ENCODE measurements at places on chromosomes 1 and 21.

DNA sequence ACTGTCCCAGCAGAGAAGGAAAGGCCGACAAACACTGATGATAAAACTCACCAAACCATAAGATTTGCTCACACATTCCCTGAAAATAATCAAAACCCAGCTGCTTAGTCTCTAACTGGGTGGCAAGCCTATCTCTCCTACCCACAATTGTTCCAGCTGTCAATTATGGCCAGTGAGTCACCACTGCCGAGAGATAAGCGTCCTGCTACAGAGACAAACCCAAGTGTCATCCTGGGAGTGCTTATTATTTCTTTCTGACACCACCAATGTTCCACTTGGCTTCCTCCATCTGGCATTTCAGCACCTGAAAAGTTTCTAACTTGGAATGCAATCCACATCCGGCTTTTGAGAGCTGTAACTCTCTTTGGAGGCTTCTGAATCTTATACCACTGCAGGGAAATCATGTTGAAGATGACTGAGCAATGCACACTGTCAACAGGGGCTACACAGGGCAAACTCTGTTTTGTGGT lies 51.5 kb upstream of the VAV3 start:
- DNase-seq, result peak; percentile 21

DNA sequence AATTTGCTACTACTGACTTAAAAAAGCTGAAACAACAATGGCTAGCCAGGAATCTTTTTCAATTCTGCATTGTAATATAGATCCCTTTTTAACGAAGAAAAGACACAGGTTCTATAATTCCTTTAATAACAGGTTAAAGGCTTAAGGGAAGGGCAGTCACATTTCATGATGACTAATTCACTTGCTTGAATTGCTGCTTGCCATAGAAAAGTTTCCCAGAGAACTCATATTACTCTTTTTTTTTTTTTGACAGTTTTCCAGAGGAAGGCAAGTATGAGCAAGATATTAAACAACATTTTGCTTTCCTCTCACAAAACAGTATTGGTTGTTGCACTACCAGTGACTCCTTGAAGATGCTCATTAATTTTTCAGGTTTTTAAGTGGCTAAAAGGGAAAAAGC lies 60.9 kb downstream of the IL23R start:
- no peak for DNase-seq

DNA sequence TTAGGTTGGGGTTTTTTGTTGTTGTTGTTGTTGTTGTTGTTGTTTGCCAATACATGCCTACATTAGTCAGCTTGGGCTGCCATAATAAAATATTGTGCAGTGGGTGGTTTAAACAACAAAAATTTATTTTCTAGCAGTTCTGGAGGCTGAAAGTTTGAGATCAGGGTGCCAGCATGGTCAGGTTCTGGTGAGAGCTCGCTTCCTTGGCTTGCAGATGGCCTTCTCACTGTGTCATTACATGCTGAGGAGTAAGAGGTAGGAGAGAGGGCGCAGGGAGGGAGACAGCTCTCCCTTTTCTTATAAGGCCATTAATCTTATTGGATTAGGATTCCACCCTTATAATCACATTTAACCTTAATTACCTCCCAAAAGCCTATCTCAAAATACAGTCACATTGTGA lies 52.7 kb downstream of the DIRAS3 start:
- DNase-seq, result no peak

DNA sequence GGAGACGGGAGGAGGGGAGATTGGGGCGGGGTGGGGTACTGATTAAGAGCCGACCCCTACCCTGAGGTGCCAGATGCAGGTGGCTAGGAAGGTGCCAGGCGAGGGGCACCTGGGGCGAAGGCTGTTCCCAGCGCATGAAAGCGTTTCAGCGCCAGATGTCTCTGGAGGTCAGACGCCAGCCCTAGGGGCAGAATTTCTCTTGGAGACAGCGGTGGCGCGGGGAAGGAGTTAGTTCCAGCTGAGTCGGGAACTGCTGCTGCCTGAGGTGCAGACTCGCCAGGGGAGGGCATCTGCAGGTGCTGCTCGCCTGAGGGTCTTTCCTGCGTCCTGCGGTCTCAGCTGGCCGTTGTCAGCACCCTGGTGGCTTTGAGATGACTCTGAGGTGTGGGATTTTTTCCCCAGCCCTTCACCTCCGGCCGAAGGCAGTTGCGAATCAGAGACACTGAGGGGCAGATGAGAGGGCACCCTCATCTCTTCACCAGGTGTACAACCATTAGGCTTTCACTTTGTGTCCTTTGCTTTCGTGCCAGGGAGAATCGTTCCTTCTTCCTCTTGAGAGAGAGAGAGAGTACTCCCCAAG lies 539 bp downstream of the CGN start:
- DNase-seq, result peak; percentile 21

DNA sequence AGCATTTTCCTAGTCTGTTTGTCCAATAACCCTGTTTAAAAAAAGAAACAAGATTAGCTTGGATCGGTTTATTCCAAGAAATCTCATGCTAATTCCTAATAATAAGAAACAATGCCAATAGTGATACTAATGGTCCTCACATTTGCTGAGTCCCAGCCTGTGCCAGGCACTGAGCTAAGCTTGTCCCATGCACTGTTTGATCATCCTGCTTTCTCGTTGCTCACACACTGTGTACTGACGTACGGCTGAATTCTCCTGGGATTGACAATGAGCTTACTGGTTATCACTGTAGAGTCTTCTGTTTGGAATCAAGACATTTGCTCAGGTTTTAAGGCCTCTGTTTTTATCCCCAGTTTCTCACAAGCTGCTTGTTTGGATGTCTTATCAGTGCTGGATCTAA lies 71.1 kb downstream of the CACNA1E start:
- no peak for DNase-seq

DNA sequence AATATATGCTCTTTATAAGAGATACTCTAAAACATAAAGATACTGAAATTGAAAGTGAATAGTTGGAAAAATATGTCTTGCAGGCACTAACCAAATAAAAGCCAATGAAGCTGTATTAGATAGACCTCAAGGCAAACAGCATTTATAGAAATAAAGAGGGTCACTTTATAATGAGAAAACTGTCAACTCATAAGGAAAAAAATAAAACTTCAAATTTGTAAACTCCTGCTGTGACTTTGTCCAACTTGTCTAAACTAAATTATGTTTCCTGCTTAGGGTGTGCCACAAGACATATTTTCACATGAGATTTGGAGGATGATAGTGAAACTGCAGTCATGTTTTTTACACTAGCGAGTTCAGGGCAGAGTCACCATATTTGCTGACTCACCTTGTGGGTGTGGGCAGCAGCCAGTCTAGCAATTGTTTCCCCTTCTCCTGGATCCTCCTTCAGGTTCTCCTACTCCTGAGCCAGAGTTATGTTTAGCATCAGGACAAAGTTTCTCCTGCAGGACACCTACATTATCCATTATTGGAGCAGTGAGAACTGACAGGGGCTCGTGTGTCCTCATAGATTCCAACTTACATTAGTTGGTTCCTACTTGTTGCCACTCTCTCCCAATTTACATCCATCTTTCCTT lies 43.8 kb downstream of the CD53 start:
- peak; percentile 42 for DNase-seq

DNA sequence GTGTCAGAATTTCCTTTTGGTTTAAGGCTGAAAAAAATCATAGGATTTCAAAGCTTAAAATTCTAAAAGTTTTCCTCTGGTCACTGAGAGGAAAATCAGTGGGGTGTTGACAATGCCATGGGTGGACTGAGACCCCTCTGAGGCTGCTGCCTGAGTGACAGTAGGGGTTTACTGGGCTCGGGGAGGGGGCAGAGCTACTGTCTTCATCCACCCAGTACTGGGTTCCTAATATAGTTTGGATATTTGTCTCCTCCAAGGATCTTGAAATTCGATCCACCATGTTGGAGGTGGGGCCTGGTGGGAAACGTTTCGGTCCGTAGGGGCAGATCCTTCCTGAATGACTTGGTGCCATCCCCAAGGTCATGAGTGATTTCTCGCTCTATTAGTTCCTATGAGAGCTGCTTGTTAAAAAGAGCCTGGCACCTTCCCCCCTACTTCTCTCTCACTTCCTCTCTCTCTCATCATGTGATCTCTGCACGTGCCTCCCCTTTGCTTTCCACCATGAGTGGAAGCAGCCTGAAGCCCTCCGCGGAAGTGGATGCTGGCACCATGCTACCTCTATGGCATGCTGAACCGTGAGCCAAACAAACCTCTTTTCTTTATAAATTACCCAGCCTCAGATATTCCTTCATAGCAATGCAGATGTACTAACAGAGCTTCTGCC lies 72.3 kb downstream of the MAP10 start:
- no peak for DNase-seq

GRCh38 chr1:37493336-37494098 lies 19.1 kb downstream of the ZC3H12A start:
- no peak for DNase-seq

DNA sequence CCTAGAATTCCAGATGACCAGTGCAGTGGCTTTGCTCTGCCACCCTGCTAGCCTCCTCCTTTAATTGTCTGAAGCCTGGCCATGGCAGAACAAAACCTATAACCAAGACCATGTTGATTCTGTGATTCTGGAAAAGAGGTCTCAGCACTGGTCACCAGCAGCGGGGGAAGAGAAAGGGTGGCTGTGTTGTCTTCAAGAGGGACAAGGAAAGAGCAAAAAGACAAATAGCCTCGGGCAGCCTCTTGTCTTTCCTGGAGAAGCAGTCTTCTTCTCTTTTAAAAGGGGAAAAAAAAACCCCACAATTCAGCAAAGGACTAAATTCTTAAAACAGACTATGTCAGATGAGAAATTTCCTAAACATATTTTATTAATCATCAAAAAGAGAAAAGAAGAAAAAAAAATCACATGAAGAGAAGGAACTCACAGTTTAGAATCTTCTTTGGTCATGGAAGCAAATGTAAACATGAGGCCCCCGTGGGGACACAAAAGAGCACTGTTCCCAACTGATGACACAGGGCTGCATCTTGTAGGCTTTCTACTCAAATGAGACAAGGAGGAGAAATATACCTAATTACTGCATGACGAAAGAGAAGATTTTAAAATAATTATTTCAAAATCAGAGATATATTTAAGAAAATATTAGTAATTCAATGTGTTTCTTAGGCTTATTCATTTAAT lies 36.3 kb upstream of the RAP1GAP start:
- no peak for DNase-seq

GRCh38 chr1:218942431-218942830 lies 231.2 kb upstream of the LYPLAL1 start:
- DNase-seq, result peak; percentile 24

DNA sequence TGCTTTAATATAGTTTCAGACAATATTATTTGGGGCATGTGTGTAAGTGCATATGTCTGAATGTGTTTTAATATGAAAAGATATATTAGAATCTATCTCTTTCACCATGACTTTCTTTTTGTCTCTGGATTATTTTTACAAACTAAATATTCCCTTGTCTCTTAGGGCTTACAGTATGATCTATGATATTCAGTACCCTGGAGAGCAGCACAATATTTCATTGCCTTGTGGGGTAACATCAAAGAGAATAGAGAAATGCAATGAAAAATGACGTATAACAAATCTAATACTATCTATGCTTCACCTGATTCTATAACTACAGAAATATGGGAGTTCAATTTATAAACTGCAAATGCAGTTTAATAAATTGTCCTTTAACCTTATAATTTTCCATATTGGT lies 2084.5 kb downstream of the MRPL39 start:
- DNase-seq, result no peak

DNA sequence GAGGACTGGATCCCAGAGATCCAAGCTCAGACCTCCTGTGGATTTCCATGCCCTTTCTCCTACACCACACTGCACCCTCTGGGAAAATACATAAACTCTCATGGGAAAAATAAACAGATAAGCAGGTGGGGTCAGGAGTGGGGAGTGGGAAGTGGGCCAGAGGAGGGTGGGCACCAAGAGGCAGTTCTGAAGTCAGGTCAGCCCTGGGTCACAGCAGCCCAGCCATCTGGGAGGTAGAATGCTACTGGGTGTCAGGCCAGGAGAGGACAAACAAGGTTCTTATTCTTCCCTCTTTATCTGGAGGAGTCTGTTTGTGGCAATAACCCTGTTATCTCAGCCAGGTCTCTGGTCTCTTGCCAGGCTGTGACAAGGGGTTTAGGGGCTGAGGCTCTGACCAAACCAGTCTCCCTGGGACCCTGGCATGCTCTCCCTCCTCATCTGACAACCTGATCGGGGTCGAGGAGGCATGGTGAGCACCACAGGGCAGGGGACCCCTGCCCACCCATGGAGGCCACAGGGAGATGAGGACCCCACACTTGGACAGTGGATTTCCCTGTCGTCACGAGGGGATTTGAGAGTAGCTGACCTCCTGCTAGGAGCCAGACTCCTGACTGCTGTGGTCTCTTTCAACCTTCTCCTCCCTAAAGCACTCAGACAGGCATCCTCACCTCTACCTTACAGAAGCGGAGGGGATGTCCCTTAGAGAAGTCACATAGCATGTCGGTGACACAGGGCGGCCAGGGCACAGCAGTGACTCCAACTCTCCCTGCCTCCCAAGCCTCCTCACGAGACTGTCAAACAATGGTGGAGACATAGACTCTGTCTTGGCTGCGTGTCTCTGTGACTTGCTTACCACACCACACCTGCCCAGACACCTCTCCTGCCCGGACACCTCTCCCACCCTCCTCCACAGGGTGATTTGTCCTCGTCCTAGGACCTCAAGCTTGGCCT lies 51.3 kb upstream of the IFFO2 start:
- no peak for DNase-seq

GRCh38 chr21:15437883-15438282 lies 291.9 kb upstream of the USP25 start:
- DNase-seq, result no peak

- DNase-seq, result no peak
These were observed 4.7 kb upstream of the NUP210L start for GRCh38 chr1:154159554-154159953.

DNA sequence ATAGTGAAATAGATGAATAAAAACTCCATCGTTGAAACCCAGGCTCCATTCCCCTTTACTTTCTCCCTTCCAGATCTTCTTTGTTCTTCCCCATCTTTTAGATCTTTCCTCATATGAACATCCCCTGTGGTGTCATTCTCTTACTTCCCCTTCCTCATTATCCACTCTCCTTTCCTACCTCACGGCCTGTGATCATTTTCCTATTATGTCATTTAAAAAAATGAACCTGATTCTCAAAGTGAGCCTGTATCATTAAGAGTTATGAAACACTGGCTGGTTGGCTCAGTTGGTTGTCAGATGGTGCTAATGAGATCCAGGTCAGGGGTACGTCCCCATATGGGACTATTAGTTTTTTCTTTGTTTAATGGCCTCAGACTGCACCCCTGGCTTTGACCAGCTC lies 38.3 kb downstream of the TCEANC2 start:
- no peak for DNase-seq

DNA sequence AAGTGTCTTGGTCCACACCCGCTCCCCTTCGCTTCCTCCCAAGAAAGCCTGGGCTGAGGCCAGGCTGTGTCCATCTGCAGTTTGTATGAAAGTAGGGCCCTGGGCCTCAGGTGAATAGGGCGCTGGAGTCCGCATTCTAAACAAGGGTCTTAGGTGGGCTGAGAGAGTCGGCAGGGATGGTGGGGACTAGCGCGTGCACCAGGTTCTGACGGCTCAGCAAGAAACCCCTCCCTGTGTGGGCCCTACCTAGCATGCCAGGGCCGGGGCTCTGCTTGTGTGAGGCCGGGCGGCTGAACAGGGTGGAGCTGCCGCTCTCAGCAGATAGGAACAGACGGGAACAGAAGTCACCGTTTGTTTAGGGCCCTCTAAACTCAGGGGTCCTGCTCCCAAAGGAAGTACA lies 1.7 kb downstream of the ACTRT2 start:
- no peak for DNase-seq

- no peak for DNase-seq
These were observed 1.8 kb upstream of the OMA1 start for GRCh38 chr1:58548371-58548770.

- DNase-seq, result no peak
These were observed 87.3 kb downstream of the USP24 start for GRCh38 chr1:55127827-55128343.

GRCh38 chr1:53409233-53409632 lies 50.0 kb upstream of the DMRTB1 start:
- DNase-seq, result no peak

GRCh38 chr1:24003331-24003972 lies 23.3 kb upstream of the SRSF10 start:
- DNase-seq, result peak; percentile 54
